Hippocampal formation (tissue), 2 donors: ENCODE measurements at places on chromosomes 13 and 19.

GRCh38 chr13:107824635-107825034 is 390.7 kb downstream of the LIG4 start:
- DNase-seq, result no peak

- DNase-seq, result no peak
These were observed 177.8 kb downstream of the PAN3 start for GRCh38 chr13:28316129-28316528.

- DNase-seq, result no peak
These were observed 103.3 kb upstream of the MLNR start for GRCh38 chr13:49116873-49117272.

GRCh38 chr19:29772696-29773095 is 39.1 kb upstream of the CCNE1 start:
- no peak for DNase-seq

DNA sequence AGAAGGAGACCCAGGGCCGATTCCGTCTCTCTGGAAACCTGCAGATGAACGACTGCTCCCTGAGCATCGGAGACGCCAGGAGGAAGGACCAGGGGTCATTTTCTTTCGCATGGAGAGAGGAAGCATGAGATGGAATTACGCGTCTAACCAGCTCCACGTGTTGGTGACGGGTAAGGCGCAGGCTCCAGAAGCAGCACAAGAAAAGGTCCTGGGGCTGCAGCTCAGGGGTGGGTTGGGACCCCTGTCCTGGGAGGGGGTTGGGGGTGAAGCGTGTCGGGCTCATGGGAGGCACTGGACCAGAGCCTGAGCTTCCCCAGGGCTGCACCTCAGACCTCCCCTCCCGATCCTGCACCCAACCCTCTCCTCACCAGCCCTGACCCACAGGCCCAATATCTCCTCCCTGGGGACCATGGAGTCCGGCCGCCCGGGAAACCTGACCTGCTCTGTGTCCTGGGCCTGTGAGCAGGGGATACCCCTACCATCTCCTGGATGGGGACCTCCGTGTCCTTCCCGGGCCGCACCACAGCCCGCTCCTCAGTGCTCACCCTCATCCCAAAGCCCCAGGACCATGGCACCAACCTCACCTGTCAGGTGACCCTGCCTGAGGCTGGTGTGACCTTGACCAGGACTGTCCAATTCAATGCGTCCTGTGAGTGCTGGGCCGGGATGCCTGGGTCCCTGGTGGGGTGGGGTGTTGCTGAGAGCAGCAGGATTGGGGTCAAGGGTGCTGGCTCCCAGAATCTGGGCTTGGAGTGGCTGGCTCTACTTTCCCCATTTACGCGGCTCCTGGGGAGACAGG is 39.6 kb upstream of the CD33 start:
- no peak for DNase-seq

DNA sequence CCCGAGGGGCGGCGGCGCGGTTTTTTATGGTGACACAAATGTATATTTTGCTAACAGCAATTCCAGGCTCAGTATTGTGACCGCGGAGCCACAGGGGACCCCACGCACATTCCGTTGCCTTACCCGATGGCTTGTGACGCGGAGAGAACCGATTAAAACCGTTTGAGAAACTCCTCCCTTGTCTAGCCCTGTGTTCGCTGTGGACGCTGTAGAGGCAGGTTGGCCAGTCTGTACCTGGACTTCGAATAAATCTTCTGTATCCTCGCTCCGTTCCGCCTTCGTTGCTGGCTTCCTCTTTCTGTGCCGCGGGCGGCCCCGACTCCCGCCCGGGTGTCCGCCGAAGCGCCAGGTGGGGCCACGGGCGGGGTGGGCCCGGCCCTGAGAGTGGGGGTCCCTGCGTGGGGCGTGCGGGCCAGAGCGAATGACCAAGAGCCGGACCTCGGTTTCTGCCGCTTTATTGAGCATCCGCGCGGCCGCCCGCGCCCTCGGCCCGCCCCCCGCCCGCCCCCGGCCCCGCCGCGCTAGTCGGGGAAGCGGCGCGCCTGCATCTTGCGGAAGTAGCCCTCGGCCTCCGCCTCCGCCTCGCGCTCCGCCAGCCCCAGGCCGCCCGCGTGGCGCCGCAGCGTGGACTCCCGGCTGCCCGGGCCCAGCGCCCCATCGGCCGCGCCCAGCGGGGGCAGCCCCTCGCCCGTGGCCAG is 9.6 kb downstream of the PLPPR3 start:
- DNase-seq, result no peak

DNA sequence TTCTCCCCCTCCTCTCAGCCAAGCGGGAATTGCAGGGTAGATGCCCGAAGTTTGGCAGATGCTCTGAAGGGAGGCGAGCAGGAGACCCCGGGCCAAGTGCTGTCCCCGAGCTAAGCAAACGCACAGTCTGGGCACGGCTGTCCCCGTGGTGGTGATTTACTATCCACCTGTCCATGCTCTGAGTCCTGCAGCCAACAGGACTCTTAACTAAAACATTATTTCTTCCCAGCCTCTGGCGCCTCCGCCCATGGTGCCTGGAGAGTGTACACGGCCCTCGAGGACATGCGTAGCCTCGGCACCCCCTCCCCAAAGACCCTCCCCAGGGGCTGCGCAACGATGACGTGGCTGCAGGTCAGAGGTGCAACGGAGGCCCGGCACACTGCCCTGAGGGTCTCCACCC is 7.6 kb downstream of the TINCR start:
- no peak for DNase-seq

- DNase-seq, result no peak
These were observed 251.5 kb upstream of the STARD13 start for GRCh38 chr13:33537026-33537425.

DNA sequence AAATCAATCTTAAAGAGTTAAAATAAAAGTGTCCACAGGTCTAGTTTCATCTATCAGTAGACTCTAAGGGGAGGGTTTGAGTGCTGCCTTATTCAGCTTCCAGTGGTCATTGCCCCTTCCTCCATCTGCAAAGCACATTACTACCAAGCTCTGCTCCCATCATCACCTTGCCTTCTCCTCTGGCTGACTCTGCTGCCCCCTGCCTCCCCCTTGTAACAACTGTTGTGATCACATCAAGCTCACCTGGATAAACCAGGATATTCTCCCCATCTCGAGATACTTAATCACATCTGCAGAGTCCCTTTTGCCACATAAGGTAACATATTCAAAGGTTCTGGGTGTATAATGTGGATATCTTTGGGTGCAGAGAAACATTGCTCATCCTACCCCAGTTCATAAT is 43.3 kb upstream of the GPC6 start:
- no peak for DNase-seq

- no peak for DNase-seq
These were observed 99.5 kb downstream of the ERCC5 start for GRCh38 chr13:102945324-102945815.

- no peak for DNase-seq
These were observed 42.5 kb downstream of the IRS2 start for GRCh38 chr13:109743706-109744453.

DNA sequence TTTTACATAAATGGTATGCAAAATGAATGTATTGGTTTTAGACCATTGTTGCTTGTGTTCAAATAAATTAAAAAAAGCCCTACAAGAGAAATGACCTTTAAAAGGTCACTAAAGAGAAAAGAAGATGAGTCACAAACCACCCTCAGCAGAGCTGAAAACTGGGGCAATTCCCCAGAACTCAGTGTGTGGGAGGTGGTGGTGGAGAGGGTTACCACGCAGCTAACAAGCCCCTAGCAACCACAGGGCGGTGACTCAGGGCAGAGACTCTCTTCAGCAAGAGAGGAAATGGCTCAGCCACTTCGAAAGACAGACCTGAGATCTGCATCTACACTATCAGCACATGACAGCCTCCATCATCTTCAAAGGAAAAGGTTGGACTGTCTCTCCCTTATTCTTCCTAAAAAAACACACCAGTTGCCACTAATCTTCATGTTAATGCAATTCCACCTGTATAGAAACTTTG is 29.4 kb upstream of the NDFIP2 start:
- DNase-seq, result no peak

DNA sequence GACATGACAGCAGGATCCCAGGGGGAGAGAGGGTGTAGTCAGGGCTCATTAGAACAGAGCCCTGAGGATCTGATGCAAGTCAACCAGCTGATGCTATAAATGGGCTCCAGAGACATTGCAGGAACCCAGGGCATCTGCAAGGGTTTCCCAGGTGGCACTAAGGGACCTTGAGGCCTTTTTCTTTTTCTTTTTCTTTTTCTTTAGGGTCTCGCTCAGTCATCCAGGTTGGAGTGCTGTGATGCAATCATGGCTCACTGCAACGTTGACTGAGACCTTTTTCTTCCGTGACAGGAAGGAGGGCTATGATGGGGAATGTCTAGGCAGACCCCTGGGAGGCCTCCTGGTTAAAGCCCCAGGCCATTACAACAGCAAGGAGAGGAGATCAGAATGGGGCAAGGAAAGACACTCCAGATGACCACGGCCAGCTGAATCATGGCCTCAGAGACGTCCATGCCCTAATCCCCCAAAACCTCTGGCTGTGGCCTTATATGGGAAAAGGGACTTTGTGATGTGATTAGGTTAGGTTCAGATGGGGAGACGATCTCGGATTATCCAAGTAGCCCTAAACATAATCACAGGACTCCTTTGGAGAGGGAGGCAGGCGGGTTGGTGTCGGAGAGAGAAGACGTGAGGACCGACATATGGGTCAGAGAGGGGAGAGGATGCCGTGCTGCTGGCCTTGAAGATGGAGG is 4.5 kb upstream of the FCGRT start:
- no peak for DNase-seq

DNA sequence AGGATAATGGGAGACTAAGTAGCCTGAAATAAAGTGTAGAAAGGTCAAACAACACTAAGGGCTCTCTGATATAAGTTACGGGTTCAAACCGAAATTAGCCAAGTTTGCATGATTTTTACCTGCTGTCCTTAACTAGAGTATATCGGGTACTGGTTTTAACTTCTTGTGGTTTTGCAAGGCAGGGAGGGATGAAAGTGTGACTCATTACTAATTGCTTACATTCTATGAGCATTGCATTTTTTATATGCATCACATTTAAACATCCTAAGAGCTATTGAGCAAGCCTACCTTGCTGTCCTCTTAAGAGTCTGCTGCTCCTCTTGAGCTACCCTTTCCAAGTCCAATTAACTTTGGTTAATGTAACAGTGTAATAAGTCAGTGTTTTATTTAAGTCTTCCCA is 415.4 kb downstream of the SLITRK5 start:
- no peak for DNase-seq

GRCh38 chr13:112143046-112143752 is 76.2 kb downstream of the SOX1 start:
- no peak for DNase-seq

GRCh38 chr19:12580180-12580694 is 29.0 kb upstream of the ZNF564 start:
- no peak for DNase-seq

DNA sequence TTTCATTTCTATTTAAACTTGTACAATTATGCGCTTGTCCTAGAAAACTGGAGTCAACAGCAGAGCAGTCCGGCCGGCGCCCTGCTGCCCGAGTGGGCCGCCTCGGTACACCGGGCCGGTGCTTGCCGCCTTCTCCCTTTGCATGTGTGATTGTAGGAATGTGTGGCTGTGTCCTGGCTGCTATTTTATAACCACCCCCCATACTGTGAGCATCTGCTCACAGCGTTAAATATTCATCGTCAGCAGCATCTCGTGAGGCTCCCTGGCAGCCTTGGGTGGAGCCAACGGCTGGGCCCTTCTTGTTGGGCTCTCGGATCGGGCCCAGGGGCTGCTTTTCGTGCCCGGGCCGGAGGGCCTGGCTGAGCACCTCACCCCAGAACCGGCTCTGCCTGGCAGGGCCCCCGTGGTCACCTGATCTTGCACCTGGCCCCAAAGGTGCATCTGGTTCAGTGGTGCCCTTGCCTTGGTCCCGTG is 10.6 kb downstream of the PIAS4 start:
- peak; percentile 36 for DNase-seq

GRCh38 chr13:31860002-31860401 is 120.7 kb downstream of the RXFP2 start:
- DNase-seq, result no peak

DNA sequence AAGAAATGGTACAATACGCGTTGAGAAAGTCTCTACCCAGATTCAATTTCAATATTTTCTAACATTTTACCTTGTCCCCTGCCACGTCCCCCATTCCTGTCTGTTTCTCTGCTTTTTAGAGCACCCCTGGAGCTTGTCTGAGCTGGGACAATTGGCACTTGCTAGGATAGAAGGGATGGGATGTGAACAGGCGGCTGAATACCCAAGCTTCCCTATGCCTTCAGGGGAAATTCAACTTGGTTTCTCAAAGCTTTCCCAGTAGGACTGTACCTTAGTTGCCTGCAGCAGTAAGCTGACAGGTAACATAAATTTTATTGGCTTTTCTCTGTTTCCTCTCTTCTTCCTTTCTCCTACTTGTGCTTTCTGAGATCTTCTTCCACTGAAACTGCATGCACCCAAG is 1663.3 kb downstream of the EFNB2 start:
- DNase-seq, result no peak

DNA sequence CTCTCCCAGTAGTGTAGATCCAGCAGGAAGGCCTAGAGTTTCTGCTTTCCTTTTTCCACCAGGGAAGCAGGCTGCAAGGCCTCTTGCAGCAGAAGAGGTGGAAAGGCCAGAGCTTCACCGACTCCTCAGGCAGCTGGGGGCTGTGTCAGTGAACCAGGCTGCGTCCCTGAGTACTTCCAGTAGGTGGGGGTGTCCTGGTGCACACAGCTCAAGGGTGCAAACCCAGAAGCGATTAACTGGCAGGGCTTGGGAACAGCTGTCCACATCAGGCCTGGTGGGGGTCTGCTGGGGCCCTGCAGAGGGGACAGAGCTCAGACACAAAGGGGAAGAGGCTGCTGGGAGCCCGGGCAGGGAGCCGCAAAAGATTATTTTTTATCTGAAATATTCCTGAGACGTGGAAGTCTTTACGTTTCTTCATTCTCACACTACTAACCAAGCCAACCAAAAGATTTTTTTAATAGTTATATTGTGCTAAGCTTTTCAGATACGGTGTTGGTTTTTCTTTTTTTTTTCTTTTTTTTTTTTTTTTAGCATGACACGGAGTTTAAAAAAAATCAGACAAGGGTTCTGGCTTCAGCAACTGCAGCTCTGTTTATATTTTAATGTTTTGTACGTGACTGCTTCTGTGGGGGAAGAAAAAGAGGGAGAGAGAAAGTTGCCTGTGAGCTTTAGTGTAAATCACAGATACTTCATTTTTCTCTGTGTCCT is 11.0 kb downstream of the TSHZ3 start:
- DNase-seq, result no peak

DNA sequence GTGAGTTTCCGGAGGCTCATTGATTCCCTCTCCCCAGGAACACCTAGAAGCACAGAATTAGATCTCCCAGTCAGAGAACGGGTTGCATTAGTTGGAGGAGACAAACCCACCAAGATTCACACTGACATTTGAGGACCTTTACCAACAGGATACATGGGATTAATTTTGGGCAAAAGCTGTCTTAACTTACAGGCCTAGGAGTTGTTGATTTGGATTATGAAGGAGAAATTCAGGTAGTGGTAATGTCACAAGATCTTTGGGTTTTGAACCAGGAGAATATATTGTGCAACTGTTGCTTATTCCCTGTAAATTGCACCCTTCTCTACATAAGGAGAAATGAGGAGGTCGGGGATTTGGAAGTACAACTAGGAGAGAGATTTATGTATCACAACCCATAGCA is 38.0 kb downstream of the POSTN start:
- DNase-seq, result no peak
